Cortex of kidney (tissue), 1 donor: ENCODE measurements at places on chromosomes 5 and 9.
A peak's percentile ranks its signal among the peaks of the same experiment; 100 is the strongest.

- DNase-seq = no peak
These were observed 9.9 kb downstream of the ZDHHC12 start for GRCh38 chr9:128713941-128714573.

DNA sequence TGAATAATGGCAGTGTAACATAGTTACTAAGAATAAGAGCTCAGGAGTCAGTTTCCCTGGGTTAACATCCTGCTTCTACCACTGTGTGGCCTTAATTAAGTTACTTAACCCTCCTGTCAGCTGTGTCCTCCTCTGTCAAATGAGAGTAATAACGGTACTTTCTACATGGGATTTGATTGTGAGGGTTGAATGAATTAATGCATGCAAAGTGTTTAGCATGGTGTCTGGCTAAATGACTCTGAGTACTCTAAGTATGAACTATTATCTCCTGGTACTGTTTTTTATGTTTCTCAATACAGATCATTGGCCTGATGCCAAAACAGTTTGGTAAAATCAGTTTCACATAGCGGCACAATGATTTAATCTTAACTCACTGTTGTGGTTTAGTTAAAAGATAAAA lies 19.6 kb downstream of the ZNF131 start:
- no peak for DNase-seq

- DNase-seq = no peak
These were observed 104.0 kb downstream of the GDNF start for GRCh38 chr5:37735649-37736347.

DNA sequence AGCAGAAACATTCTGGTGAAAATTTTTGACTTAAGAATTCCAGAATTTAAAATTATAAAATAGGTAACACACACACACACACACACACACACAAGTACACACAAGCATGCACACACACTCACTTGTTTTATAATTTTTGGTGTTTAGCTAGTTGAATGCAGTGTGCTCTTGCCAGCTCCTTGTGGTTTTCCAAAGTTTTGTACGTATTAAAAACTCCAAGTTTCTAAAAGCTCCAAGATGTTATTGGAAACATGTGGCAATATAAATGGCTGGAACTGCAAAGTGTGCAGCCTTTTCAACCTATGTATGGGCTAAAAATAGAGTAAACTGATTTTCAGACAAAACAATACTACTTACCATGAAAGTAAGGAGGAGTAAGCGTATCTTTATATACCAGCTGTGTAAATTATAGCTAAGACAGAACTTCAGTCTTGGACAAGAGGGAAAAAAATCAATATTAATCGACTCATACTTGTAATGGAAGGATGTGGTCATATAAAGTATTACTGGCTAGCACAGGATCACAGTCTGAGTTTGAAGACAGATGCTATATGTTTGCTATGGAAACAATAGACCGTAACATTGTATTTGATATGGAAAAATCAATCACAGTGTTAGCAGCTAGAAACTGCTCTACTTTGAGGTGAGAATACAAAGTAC lies 727.1 kb upstream of the GRAMD2B start:
- no peak for DNase-seq

GRCh38 chr5:149808264-149808982 lies 78.3 kb downstream of the PPARGC1B start:
- no peak for DNase-seq

DNA sequence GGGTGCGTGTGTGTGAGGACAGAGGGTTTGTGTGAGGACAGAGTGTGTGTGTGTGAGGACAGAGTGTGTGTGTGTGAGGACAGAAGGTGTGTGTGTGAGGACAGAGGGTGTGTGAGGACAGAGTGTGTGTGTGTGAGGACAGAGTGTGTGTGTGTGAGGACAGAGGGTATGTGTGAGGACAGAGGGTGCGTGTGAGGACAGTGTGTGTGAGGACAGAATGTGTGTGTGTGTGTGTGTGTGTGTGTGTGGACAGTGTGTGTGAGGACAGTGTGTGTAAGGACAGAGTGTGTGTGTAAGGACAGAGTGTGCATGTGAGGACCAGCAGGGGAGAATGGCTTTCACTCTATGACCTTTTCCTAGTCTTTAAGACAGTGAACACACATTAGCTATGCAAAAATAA lies 63.1 kb upstream of the UBAC1 start:
- DNase-seq = no peak

GRCh38 chr9:105828596-105829213 lies 134.4 kb downstream of the TMEM38B start:
- DNase-seq = no peak

GRCh38 chr9:35611230-35611797 lies 6.3 kb downstream of the TESK1 start:
- no peak for DNase-seq

- no peak for DNase-seq
These were observed 208.8 kb downstream of the MAN2A1 start for GRCh38 chr5:109898269-109899162.

DNA sequence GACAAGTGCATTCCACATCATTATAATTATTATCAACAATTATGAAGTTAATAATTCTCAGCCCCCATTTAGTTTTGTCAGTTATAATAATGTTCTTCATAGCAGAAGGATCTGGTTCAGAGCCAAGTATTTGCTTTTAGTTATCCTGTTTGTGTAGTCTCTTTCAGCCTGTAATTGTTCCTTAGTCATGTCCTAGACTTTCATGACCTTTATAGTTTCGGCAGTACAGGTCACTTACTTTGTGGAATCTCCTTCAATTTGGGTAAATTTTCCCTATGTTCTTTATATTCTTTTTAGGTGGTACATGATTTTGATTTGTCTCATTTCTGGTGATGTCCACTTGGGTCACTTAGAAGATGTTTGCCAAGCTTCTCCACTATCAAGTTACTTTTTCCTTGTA lies 34.3 kb downstream of the UBE2R2 start:
- no peak for DNase-seq

GRCh38 chr9:114930056-114930812 lies at the start of gene TNFSF8:
TSS of gene TNFSF8 (minus strand) at chr9:114930591. CDS start at chr9:114930303, 288 bp downstream.
- no peak for DNase-seq

GRCh38 chr9:134698111-134698510 lies 56.5 kb downstream of the COL5A1 start:
- DNase-seq = no peak

DNA sequence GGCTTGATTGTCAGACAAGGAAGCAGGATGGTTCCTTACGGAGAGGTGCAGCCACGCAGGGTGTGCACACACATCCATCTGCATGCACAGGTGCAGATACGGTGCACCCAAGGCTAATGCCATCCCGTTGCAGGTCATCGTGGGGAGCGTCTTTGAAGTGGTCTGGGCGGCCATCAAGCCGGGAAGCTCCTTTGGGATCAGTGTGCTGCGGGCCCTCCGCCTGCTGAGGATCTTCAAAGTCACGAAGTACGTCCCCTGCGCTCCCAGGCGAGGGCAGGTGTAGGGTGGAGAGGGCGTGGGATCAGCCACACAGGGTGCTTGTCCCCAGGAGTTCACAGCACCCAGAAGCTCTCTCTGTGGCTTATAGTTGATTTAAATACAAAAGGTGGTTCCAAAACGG lies 106.4 kb downstream of the CACNA1B start:
- DNase-seq = no peak

DNA sequence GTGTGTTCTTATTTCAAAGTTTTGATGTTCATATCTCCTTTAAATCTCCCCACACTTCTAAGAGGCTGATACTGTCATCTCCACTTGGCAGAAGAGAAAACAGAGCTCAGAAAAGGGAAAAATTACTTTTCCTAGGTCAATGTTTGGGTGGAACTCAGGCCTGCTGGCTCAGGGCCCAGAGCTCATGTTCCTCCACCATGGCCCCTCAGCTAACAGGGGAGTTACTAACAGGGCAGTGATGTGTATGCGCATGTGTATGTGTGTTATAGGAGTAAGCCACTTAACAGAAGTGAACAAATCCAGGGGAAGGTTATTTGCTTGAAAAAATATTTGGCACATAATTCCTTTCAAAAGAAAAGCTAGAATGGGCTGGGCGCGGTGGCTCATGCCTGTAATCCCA lies 2.5 kb downstream of the C1QTNF2 start:
- DNase-seq = no peak

- no peak for DNase-seq
These were observed 76.4 kb downstream of the SNX24 start for GRCh38 chr5:122921826-122922225.

- DNase-seq = no peak
These were observed 55.7 kb downstream of the NXNL2 start for GRCh38 chr9:88590558-88591146.

GRCh38 chr9:114823441-114823840 lies 17.6 kb upstream of the TNFSF15 start:
- no peak for DNase-seq

- DNase-seq = no peak
These were observed 192.9 kb upstream of the HMHB1 start for GRCh38 chr5:143619040-143619439.

- DNase-seq = no peak
These were observed 73.0 kb downstream of the C9orf85 start for GRCh38 chr9:71984403-71984802.

DNA sequence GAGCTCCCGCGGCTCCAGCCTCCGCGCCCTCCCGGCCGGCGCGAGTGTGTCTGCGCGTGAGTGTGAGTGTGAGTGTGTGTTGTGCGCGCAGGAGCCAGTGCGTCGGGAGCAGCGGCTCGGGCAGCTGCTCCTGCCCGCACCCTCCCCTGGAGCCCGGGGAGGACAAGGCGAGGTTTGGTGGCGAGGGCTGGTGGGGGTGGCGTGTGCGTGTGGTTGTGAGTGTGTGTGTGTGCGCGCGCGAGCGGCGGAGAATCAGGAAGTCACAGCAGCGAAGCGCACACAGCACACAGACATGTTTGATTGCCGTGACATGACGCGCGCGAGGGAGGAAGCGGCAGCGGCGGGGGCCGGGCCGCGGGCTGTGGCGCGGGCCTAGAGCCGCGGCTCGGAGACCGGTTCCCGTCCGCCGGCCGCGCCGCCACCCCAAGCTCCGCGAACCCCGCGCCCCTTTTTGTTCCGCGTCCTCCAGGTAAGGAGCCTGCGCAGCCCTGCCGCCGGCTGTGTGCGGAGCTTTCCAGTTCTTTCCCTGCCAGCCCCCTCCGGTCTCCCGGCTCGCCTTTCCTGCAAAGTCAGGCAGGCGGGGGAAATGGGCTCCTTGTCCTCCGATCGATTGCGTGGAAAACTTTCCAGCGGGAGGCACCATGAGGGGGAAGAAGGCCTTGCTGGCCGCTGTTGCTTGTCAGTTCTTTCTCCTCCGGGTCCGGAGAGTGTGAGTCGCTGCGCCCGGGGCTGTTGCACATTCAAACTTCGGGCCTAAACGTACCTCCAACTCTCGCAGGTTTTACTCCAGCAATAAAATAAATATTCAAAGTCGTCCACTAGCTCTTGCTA lies 2.4 kb downstream of the SMARCA2 start:
- DNase-seq = peak; percentile 25

- no peak for DNase-seq
These were observed 27.2 kb downstream of the NEUROG1 start for GRCh38 chr5:135508496-135509005.

GRCh38 chr9:76810377-76810957 lies 46.2 kb downstream of the PCA3 start:
- DNase-seq = no peak

DNA sequence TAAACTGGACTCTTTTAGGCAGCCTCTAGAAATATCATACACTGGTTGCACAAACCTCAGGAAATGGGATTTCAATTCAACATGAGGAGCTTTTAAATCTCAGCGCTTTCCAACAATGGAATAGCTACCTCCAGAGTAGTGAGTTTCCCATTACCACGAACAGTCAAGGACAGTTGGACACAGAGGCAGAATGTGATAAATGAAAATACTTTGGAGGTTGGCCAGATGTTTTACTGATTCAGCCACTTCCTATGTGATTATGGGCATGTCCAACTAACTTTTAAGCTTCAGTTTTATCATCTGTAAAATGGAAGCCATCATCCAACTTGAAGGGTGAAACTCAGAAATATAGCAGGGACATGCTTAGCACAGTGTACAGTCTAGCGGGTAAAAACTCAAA lies 2.1 kb downstream of the FBXW2 start:
- DNase-seq = no peak

- no peak for DNase-seq
These were observed 74.7 kb upstream of the IL17B start for GRCh38 chr5:149453618-149454415.

GRCh38 chr5:154296525-154297159 lies 106.1 kb downstream of the GALNT10 start:
- no peak for DNase-seq

GRCh38 chr5:174111287-174111973 lies 65.9 kb downstream of the NSG2 start:
- no peak for DNase-seq

DNA sequence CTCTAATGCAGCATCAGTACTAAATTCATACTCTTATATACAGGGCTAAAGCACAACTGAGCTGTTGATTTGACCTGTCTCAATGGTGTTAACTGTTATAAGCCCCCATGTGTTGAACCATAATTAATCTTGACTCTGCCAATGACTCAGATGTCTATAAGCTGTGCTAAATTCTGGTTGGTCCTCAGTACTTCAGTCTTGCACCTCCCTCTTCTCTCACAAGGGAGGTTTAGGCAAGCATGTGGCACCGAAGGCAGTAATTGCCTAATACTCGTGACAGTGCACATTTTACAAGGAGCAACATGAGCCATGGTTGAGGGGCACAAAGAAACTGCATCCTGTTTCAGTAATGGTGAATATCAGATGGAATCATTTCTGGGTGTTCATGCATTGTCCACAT lies 255.9 kb downstream of the TRPM3 start:
- no peak for DNase-seq

- no peak for DNase-seq
These were observed 47.8 kb downstream of the SVEP1 start for GRCh38 chr9:110531776-110532175.

DNA sequence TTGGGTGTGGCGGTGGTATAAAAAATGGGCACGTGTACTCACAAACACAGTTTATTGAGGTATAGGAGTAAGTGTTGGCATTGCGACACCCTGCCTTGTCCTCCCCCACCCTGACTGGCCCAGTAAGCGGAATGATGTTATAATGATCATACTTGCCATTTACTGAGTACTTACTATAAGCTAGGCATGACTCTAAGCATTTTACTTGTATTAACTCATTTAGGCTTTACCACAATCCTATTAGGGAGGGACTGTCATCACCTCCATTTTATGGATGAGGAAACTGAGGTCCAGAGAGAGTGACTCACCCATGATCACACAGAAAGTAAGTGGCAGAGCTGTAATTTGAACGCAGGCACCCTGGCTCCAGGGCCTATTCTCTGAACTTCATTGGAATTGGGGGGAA lies 2.3 kb downstream of the SMIM3 start:
- DNase-seq = no peak

- no peak for DNase-seq
These were observed 1.2 kb upstream of the SQSTM1 start for GRCh38 chr5:179819296-179820126.

DNA sequence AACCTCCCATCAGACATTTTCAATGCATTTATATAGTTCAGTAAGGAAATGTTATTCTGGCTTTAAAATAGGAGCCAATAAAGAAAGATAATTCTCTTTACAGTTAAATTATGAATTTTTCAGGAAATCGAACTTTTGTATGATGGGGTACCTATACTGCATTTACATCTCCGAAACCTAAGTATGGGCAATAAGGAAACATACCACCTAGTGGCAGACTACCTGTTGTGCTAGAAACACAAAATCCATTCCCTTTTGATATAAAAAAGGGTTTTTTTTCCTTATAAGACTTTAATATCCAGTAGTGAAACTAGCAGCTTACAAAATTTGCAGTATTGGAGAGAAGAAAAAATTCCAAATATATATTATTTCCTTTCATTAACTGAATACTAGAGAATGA lies 21.3 kb upstream of the VLDLR start:
- DNase-seq = no peak
